ENCODE measurements at places on chromosomes 2 and 18.
A peak's percentile ranks its signal among the peaks of the same experiment; 100 is the strongest.

GRCh38 chr2:12728221-12728777 lies 11.6 kb downstream of the TRIB2 start:
- H3K4me1 ChIP-seq = peaks cover 12% of the 10 kb centered on the region
- H3K27me3 ChIP-seq = no peaks in the 10 kb centered on the region
- peaks cover 72% of the 10 kb centered on the region for H3K36me3 ChIP-seq
- H3K27ac ChIP-seq = no peak overlapping the region
- DNase-seq = no peak

GRCh38 chr2:18903750-18904149 lies 314.4 kb upstream of the NT5C1B start:
- DNase-seq = no peak
- H3K27ac ChIP-seq = no peak overlapping the region
- no peaks in the 10 kb centered on the region for H3K27me3 ChIP-seq
- no peaks in the 10 kb centered on the region for H3K36me3 ChIP-seq
- H3K4me1 ChIP-seq = no peaks in the 10 kb centered on the region

GRCh38 chr2:16114070-16114469 lies 173.7 kb downstream of the MYCN start:
- H3K4me3 ChIP-seq = no peak overlapping the region
- H3K36me3 ChIP-seq = no peaks in the 10 kb centered on the region
- no peak for DNase-seq
- H3K27ac ChIP-seq = no peak overlapping the region

DNA sequence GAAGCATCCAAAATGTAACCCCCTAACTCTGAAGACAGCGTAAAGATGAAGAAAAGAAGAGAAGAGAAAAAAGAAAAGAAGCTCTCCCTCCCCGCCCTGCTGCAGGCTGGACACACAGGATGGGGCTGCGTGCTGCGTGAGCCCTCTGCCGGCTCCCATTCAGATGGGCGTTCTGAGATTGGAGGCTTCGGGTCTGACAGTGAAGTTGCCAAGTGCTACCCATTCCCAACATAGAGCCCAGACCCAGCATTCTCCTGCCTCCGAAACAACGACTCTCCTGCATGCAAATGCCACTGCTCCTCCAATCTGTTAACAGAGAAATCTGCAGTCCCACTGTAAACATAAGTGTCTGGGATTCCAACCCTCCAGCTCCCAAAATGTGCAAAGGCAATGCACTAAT lies 234.9 kb downstream of the BCL11A start:
- H3K27me3 ChIP-seq = peaks cover 8% of the 10 kb centered on the region
- DNase-seq = no peak
- no peaks in the 10 kb centered on the region for H3K36me3 ChIP-seq
- no peak overlapping the region for H3K4me3 ChIP-seq
- H3K27ac ChIP-seq = no peak overlapping the region
- no peaks in the 10 kb centered on the region for H3K4me1 ChIP-seq

GRCh38 chr2:28567061-28567471 lies 71.2 kb downstream of the PLB1 start:
- H3K27ac ChIP-seq = no peak overlapping the region
- H3K4me3 ChIP-seq = peak overlapping the region; percentile 75
- DNase-seq = no peak
- H3K36me3 ChIP-seq = no peaks in the 10 kb centered on the region

DNA sequence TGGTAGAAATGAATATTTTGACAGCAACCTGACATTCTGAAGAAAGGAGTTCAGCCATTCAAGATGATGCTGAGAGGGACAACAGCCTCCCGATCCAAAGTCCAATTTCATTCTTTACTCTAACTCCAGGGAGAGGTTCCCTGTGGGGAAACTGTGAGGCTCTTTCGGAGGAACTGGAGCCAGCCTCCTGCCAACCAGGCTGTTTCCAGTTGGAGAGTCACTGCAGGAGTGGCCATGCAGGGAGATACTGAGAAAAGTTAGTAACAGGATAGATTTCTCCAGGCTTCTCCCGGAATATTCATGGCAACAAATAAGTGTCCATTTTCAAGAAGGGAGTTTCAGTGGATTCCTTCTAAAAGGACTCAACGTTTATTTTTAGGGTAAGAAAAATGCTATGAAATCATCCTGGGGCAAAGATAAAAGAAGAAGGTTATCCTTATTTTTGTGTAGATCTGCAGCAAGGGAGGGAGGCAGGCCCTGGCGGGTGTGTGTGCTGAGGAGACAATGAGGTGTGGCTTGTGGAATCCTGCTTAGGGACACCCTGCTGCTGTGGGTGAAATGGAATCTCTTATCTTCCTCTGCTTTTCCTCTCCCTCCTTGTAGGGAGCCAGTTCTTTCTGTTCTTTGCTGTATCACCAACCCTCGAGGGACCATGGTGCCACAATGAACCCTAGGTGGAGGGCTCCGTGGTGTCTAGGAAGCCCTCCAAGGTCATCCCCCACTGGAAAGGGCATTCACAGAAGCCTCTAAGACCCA lies 18.1 kb downstream of the KLHL14 start:
- H3K36me3 ChIP-seq = no peaks in the 10 kb centered on the region
- no peak overlapping the region for H3K27ac ChIP-seq
- no peaks in the 10 kb centered on the region for H3K27me3 ChIP-seq
- no peaks in the 10 kb centered on the region for H3K4me1 ChIP-seq
- no peak overlapping the region for H3K4me3 ChIP-seq

DNA sequence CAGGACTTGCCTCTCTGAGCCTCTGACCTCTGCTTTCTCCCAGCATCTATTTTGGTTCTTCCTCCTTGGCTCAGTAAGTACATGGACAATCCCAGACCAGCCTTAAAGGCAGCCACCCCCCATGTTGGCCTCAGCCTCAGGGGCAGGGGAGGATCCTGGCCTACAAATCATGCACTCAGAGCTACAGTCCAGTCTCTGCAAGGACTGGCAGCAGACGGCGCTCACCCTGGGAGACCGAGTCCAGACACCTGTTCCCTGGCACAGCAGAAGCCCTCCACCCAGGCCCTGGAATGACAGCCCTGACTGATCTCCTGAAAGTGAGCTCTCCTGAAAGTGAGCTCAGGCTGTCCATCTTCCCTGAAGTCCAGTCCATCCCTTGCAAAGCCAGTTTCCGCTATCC lies 25.7 kb upstream of the PTPN4 start:
- H3K27me3 ChIP-seq = peaks cover 14% of the 10 kb centered on the region
- H3K4me3 ChIP-seq = no peak overlapping the region
- no peak for DNase-seq
- H3K27ac ChIP-seq = no peak overlapping the region
- peaks cover 7% of the 10 kb centered on the region for H3K4me1 ChIP-seq

- DNase-seq = no peak
- H3K4me3 ChIP-seq = no peak overlapping the region
- no peaks in the 10 kb centered on the region for H3K27me3 ChIP-seq
- no peaks in the 10 kb centered on the region for H3K36me3 ChIP-seq
- H3K27ac ChIP-seq = no peak overlapping the region
Measured at GRCh38 chr18:53843113-53843760, 381.2 kb downstream of the MBD2 start.

Data from neuronal stem cell (in vitro differentiated cells).